ENCODE measurements at places on chromosomes 2 and 18.
A peak's percentile ranks its signal among the peaks of the same experiment; 100 is the strongest.

DNA sequence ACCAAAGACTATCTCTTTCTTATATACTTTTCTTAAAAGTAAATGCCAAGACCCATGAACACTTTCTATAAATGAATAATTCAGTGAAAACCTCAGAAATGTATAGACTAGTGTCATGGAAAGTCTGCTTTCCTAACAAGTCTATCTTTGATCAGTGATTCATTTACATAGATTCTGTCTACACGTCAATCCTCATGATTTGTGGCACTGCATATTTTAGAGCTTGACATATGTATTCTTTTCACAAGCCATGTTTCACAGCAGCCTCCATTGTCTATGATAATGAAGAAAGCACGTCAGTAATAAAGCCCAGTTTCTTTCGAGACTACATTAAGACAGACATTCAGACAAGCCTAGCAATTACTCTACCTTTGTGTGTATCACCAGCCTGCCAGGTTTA, 486.6 kb downstream of the IRS1 start:
- DNase-seq, result no peak

GRCh38 chr2:213015387-213016165, 135.8 kb downstream of the IKZF2 start:
- no peak for DNase-seq

- peak; percentile 98 for DNase-seq
Measured at GRCh38 chr2:128512379-128513115, 193.9 kb upstream of the HS6ST1 start.

DNA sequence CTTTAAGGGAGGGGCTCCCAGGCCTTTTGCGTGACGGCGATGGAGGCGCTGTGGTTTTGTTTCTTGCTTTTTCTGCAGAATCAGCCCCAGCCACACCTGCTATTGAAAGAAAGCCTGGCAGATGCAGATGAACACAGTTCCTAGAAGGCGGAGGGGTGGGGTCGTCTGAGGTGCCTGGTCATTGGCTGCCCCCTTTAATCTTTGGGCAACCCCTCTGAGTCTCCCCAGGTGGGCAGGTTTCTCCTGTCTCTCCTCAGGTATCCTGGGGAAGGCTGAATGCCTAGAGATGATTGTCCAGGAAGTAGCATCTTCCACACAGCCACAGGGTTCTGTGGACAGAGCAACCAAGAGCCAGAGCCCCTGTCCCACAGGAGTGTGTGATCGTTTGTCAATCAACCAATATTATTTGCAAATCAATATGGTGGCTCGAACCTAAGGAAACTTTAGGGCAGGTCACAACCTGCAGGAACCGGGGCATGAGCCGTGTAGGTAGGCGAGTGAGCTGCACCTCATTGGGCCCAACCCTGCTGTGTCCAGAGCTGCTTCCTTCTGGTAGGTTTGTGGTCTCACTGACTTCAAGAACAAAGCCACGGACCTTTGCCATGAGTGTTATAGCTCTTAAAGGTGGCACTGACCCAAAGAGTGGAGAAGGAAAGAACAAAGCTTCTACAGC, 104.3 kb downstream of the NDUFA10 start:
- DNase-seq, result no peak

DNA sequence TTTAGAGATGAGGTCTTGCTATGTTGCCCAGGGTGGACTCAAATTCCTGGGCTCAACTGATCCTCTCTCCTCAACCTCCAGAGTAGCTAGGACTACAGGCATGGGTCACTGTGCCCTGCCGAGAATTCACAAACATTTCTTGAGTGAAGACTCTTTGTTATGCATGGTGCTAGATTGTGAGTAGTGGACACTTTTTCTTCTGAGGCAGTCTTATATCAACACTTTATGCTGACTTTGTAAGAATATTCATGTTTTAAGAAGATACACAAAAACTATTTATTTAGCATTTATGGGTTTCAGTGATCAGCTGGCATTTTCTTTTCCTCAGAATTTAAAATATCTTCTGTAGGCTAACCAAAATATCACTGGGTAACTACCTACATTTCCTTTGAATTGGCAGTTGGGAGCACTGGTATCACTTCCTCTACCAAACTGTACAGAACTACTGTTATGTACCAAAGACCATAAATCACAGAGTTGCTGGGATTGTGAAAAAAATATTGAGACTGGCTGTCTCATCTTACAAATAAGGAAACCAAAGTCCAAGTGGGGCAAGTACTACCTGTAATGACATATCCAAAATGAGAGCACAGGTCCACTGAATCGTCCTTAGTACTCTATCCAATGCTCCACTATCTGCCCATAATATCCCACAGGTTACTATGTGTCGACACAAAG, 34.0 kb downstream of the DOCK10 start:
- DNase-seq, result no peak

DNA sequence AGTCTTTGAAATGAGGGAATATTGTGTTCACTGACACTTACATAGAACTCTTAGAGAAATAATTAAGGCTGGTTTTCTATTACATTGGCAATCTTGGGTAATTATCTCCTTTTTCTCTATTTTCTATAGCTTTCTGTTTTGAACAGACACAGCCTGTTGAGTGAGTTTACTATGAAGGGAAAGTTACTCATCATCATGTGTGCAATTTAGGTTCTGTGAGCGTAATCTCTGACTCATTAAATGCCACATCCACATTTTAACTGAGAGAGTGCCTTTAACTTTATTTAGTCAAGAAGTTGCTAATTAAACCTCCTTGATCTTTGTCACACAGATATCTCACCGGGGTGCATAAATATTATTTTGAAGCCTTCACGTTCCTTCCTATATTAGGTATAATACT, 174.0 kb upstream of the SLC8A1 start:
- DNase-seq, result no peak

DNA sequence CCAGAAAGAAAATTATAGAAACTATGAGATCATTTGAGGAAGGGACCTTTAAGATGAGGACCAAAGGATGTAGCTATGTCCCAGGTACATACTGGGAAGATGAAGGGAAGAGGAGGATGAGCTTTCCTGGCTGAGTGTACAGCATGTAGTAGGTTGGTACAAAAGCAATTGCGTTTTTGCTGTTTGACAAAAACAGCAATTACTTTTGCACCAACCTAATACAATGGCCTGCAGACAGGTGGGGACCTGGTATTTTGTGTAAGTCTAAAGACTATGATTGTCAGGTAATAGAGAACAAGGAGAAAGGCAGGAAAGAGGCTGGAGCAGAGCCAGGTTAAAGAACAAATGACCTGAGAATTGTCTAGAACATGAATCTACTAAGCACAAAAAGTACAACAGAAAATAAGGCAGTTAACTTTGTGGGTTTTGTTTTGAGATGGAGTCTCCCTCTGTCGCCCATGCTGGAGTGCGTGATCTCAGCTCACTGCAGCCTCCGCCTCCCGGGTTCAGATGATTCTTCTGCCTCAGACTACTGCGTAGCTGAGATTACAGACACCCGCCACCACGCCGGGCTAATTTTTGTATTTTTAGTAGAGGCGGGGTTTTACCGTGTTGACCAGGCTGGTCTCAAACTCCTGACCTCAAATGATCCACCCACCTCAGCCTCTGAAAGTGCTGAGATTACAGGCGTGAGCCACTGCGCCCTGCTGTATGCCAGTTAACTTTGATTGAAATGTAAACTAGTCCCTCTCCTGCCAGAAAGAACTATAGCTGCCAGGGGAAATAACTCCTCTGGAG, 3.2 kb upstream of the TGOLN2 start:
- DNase-seq, result no peak

GRCh38 chr18:38966841-38967240, 1401.2 kb upstream of the CELF4 start:
- DNase-seq, result no peak

DNA sequence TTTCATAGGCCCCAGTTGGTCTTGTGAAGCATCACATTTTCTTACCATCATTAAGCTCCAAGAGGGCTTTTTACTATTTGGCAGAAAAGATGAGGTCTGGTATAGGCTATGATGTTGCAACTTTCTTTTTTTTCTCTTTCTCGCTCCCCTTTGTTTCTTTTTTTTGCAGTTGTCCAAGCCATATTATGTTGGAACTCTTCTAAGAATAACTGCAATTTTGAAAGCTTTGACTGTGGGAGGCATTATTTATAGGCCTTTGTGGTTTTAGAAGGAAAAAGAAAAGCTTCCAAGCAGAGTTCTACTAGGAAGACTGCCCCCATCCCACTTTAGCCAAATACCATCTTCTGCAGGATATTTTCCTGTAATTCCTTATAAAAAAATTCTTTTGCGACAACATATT, 571.6 kb downstream of the ARHGAP15 start:
- DNase-seq, result no peak

DNA sequence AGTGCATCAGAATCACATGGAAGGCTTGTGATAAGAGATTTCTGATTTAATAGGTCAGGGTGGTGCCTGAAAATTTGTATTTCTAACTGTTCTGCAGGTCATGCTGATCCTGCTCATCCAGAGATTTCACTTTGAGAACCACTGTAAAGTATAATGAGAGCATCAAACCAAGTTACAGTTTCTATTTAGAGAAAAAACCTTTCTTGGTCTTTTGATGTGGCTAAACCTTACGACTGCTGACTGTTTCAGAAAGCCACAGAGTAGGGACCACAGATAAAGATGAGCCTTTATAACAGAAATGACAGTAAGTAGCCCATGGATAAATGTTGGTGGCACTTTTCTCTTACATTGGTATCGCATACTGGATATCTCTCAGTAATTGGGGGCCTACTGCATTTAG, 109.4 kb upstream of the FANCL start:
- DNase-seq, result no peak

GRCh38 chr2:239343460-239343859, 57.4 kb downstream of the HDAC4 start:
- no peak for DNase-seq

GRCh38 chr2:20015482-20016083, 3.1 kb upstream of the MATN3 start:
- peak; percentile 70 for DNase-seq

- no peak for DNase-seq
Measured at GRCh38 chr18:30465096-30465495, 577.4 kb downstream of the DSC3 start.

DNA sequence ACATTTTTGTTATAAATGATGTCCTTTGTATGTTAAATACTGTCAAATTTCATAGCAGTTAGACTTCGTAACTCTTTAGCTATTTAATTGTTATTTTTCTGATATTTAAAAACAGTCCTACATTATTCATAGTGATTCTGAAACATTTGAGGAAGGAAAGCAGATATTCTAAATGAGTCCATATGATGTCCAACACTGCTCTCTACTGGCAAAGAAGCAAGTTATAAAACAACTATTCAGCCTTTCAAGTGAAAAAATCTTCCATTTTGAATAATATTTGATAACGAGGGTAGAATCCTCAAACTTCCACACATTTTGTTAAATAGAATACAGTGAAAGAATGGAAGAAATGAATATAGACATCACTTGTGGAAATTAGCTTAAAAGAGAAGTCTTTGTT, 220.8 kb downstream of the GULP1 start:
- DNase-seq, result peak; percentile 35

- DNase-seq, result peak; percentile 33
Measured at GRCh38 chr18:8657050-8657820, 48.0 kb downstream of the RAB12 start.

DNA sequence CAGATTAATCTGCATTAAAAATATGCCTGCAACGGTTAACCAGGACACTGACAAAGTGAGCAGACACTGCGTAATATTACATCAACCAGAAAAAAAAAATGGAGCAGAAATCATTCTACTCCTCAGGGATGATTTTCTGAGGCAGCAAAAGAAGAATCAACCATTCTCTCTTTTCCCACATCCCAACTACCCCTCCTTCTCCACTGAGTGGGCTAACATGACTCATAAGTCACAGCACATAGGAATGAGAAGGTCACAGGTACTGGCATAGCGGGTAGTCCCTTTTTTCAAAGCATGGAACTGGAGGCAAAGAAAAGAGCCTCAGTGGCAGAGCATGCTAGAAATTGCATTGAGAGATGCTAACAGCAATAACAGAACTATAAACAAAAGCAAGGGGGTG, 54.3 kb upstream of the TSPYL6 start:
- DNase-seq, result no peak

- DNase-seq, result no peak
Measured at GRCh38 chr18:23933407-23933806, 81.1 kb upstream of the TTC39C start.

DNA sequence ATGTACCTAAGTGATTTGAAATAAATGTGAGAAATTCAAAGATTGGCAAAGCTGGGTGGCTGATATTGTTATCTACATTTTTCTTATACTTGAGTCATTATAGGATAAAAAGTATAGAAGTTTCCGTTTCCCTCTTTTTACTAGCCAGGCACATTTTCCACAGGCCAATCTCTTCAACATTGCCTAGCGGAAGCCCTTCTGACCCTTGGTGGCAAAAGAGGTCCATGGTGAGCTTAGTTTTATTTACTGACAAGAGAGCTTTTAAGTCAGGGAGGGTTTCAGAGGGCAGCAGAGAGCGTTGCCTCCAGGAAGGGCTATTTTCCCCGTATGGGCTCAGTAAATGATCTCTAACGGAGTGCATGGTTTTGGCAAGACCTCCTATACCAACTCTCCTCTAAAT, 15.1 kb upstream of the RHOB start:
- no peak for DNase-seq

- DNase-seq, result no peak
Measured at GRCh38 chr2:223300326-223300725, 248.3 kb downstream of the KCNE4 start.

GRCh38 chr18:48490641-48491293, 48.1 kb upstream of the CTIF start:
- no peak for DNase-seq

- DNase-seq, result no peak
Measured at GRCh38 chr2:45946023-45946422, 294.5 kb downstream of the PRKCE start.

DNA sequence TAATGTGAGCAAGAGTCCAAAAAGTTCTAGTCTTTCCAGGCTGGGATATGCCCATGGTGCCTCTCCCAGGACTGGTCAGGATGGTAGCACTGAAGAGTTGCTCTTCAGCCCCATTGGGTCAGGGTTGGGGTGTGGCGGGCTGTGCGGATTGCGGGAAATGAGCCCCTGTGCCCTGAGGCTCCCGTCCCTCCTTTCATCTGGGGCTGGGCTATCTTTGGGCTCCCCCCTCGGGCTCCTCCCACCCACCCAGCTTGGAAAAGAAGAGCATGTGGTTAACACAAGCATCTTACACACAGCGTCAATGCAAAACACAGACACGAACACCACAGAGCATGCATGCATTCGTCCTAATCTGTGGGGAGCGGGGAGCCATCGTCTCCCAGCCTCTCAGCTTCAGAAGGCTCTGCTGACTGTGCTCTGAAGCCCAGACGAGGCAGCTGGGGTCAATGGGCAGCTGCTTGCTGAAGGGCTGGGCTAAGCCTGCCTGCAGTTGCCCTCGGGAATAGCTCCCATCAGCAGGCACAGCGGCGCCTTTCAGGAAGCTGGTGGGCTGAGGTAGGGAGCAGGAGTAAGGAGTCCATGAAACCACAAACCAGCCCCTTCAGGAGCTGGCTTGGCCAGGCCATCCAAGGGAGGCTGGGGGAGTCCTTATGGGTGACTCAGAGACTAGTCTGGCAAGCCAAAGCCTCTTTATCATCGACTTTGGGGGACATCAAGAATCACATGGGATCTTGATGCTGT, 112.9 kb downstream of the CLIP4 start:
- DNase-seq, result no peak
